ENCODE measurements at places on chromosomes 2 and 18.

- peak; percentile 79 for DNase-seq
Measured at GRCh38 chr2:68251187-68251854, 1.0 kb downstream of the PPP3R1 start.

- no peak for DNase-seq
Measured at GRCh38 chr2:46202987-46203386, 94.2 kb upstream of the EPAS1 start.

DNA sequence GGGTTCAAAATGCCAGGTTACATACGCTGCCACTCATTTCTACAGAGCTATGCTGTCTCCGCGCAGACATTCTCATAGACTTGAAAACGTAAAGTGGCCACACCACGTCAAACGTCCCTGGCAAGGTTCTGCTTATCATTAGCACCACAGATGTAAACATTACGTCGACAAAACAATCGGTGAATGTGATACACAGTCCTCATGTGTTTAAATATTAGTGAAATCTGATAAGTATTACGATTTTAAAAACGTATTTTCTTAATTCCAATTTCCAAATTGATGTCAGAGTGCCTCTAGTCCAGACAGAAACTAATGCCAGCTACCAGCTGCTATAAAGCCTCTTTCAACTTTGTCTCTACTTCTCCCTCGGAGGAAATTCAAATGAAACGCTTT lies 1.2 kb downstream of the STK17B start:
- peak; percentile 70 for DNase-seq

DNA sequence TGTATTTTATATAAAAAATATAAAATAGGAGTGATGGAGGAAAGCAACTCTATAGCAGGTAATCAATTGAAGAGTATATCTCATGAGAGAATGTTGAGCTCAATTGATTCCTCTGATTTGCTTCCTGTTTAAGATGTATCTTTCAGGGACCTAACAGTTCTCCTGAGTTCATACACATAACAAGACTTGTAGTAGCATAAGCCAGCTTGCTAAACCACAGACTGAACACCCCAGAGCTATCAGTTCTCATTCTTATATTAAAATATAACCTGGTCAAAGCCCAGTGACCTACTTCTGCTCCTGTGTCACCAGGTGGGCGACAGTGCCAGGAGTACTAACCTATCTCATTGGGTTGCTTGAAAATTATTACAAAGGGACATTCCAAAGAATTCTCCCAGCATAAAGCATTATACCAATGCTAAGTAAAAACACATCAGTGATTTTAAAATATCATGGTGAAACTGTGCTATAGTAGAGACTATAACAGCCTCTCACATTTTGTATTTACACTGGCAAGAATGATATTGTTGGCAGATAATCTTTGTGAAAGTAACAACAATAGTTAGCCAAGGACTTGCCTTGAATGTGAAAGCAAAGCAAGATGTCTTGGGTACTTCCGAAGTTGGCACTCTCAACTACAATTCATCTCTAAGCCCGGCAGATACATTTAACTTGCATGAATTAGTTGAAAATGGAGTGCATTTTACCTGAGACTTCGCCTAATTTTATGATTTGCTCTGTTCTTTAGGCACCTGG lies 40.8 kb upstream of the CDH20 start:
- no peak for DNase-seq

GRCh38 chr2:43400508-43400907 lies 174.1 kb upstream of the ZFP36L2 start:
- no peak for DNase-seq

- DNase-seq, result no peak
Measured at GRCh38 chr18:44245019-44245418, 435.7 kb upstream of the SETBP1 start.

GRCh38 chr2:6977113-6977741 lies 60.0 kb downstream of the RNF144A start:
- no peak for DNase-seq

DNA sequence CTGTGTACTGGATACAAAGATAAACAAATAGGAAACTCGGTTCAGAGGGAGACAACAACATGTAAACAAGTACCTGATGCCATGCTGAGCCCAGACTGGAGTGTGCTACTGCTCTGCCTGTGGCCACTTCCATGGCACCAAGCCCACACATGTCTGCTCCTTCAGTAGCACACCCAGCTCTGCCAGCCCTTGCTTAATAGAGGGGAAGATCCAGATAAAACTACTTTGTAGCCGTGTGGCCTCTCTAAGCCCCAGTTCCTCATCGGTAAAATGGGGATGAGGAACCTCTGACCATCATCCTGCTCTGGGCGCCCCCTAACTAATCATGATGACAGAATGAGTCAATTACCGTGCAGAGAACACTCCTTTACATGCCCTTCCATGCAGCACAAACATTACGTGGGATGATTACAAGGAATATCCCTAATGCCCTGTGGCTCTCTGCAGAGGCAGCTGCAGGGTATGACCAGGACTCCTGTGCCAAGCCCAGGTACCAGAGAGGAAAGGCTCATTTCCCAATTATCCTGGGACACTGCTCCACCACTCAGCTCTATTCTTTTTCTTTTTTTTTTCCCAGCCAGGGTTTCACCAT lies 34.9 kb downstream of the DNMT3A start:
- no peak for DNase-seq

- DNase-seq, result no peak
Measured at GRCh38 chr2:128145651-128146050, 54.7 kb downstream of the UGGT1 start.

DNA sequence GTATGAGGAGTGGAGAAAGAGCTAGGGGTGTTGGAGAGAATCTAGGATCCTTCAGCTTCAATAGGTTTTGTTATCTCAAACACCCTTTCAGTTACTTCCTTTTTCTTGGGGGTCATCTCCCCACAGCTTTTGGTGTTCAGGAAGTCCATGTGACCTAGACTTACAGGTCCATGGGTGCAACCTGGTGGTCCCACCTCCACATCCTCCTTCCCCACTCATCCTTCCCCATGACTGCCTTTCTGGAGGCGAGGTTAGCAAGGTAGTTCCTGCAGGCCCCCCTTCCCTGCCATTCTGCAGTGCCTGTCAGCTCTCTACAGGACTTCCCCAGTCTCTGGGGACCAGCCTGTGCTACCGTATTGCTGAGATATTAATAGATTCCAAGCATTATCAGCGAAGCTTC lies 107.6 kb downstream of the TMEM17 start:
- DNase-seq, result no peak

- DNase-seq, result no peak
Measured at GRCh38 chr2:133130548-133131246, 437.6 kb downstream of the NCKAP5 start.

- no peak for DNase-seq
Measured at GRCh38 chr2:69017080-69017479, 4.1 kb downstream of the ANTXR1 start.

DNA sequence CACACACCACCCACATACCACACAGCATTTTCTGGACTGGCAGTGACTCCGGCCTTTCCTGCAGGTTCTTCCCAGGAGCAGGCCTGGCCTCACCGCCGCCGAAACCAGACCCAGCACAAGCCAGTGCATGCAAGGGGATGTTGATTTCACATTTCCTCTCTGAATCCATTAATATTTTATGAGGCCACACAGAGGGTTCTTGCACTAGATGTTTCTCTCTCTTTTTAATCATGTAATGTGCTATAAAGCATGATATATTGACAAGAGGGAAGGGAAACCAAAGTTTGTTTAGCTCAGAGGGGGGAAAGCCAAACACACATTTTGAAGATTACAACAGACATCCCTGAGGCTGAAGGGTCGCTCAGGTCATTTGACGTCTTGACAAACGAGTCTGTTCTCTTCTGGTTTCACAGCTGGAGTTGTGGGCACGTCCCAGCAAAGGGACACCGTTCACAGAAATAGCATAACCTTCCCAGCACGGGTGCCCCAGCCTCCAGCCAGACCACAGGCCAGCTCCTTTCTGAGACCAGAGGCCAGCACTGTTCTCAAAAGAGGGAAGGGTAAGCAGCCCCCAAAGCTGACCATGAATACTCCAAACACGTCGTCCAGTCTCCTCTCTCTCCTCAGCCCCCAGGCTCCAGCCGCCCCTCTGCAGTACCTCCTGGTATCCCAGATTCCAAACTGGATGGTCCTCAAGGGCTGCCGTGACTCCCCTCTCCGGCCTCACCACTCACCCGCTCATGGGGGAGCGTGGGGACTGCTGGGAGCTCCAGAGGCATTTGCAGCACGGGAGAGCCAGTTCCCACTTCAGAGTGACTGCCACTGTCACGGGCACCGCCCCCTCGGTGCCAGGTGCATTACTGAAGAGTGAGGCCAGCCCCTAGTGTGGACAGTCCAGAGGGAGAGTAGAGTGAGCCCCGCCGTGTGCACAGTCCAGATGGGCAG lies 340.3 kb upstream of the SALL3 start:
- no peak for DNase-seq

DNA sequence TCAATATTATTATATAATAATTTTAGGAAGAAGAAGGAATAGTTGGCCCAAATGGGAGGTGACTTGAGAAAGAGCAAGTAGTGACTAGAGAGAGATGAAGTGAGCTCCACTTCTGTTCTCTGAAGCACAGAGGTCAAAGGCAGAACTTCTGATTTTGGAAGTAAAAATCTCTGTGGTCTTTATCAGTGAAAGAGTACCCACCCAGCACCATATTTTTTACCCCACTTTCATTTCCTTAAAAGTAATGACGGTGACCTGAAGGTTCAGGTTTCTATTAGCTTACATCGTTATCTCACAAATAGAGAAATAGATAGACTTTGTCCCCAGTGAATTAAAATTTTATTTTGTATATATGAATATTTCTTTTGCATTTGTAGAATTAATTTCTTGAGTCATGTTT lies 95.3 kb downstream of the CDH7 start:
- no peak for DNase-seq

GRCh38 chr2:60934165-60934722 lies 52.9 kb downstream of the REL start:
- no peak for DNase-seq

- no peak for DNase-seq
Measured at GRCh38 chr2:6820903-6821584, 44.7 kb downstream of the CMPK2 start.

GRCh38 chr2:217513258-217513657 lies 489.5 kb downstream of the TNS1 start:
- no peak for DNase-seq

DNA sequence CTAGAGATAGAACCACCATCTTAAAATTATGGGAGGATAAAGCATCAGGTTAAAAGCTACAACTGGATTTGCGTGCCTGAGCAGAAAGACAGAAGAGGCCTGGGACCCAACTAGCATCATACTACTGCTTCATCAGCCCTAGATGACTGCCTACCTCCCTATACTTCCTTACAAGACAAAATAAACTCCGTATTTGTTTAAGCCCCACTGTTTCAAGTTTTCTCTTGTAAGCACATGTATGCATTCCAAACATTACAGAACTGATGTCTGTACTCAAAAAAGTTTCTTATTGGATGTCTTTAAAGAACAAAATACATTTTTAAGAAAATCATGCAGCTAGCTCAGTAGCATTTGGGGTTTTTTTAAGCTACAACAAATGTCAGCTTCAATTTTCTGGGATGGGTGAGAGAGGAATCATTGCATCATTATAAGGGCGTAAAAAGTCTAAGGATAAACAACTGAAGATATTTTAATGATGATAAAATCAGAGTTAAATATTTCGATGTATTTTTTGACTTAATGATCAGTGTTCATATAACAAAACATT lies 213.1 kb downstream of the EXOC6B start:
- DNase-seq, result no peak

DNA sequence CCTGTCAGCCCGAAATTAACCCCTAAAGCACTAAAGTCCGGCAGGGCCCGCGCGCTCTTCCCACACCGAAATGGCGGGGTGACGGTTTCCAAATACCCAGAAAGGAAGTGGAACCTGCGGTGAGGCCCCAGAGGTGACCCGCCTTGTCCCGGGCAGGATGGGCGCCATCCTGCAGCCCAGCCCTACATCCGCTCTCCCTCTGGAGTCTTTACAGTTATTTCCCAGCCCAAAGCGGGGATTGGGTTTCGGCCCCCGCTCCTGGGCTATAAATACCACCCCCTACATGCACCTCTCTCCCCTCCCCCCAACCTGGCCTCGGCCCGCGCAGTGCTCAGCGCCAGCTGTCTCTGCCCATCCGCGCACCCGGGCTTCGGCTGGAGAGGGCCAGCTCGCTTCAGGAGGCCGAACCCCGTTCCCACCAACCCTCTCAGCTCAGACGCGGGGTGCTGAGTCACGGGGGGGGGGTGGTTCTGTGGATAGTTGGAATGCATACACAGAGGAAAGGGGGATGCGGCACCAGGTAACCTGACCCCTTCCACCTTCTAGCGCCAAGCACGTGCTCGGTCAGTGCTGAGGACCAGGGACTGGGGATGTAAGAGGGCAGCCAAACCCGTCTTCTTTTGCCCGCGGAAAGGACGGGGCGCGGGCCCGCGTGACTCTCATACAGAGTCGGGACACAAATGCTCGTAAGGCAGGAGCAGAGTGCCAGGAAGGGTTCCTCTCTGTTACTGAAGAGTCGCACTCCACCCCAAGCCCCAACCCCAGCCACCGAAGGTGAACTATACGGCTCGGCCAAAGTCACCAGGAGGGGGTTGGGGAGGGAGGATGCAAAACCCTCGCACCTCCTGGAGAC lies at the start of gene TUBA4B:
TSS of gene TUBA4B (plus strand) at position 344 of the 853 bp plus-strand sequence. CDS start at position 509, 165 bp downstream.
- peak; percentile 75 for DNase-seq

GRCh38 chr18:13877157-13877556 lies 38.2 kb downstream of the MC2R start:
- DNase-seq, result no peak

GRCh38 chr2:171165967-171166327 lies 5.3 kb upstream of the TLK1 start:
- no peak for DNase-seq

GRCh38 chr18:41906528-41907146 lies 48.4 kb upstream of the PIK3C3 start:
- DNase-seq, result peak; percentile 34

- DNase-seq, result no peak
Measured at GRCh38 chr18:22814329-22814703, 118.8 kb upstream of the RBBP8 start.

- peak; percentile 53 for DNase-seq
Measured at GRCh38 chr2:98757904-98758421, 27.0 kb upstream of the MGAT4A start.

- peak; percentile 84 for DNase-seq
Measured at GRCh38 chr2:104849618-104850141, 4.2 kb upstream of the POU3F3 start.

DNA sequence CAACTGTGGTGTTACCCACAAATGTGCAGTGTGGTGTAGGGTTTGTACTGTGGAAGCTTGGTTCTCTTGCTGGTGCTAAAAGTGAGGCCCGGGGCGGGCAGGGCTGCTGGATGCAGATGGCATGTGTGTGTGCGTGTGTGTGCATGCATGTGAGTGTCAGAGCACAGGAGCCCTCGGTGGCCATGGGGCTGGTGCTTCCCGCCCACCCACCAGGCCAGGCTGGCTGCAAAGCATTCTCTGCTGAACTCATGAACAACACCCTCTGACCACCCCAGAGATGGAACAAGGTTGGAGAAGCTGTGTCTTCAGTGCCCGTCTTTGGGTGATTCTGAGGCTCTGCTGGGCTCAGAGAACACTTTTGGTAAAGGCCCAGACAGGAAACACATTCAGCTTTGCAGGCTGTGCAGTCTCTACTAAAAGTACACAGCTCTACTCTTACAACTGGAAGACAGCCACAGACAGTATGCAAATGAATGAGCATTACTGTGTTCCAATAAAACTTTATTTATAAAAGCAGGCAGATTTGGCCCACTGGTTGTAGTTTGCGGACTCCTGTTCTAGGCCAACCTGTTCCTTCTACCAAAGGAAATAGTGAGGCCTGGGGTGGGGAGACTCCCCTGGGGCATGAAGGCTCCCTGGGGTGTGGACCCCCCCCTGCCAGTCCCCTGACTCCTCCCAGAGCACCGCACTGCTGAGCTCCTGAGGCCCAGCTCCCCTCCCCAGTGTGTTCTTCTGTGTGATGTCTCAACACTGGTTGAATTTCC lies 225.3 kb upstream of the HDAC4 start:
- DNase-seq, result no peak
